Stimulated activated CD4-positive, alpha-beta T cell treated with anti-CD3 and anti-CD28 coated beads, TNF-alpha, amount 100 ng/mL, for 48 hours (primary cell): ENCODE measurements at places on chromosomes 7 and 10.

DNA sequence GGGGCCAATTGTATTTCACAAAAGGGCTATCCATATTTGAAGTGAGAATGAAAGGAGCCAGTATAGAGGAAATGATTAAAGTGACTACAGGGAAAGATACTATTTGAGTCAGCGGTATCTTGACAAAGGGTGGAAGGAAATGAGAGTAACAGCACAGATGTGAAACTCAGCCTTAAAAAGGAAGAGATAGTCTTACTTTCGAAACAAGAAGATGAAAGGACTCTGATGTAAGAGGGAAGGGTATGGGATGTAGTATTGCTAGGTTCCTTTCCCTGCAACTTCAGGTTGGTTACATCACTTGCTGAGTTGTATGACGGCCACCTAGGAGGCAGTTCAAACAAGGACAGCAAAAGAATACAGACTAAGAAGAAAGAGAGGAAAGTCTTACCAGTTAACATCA lies 13.7 kb downstream of the CISD1 start:
- no peak for DNase-seq

GRCh38 chr7:149495785-149496641 lies 1.6 kb downstream of the ZNF746 start:
- no peak for DNase-seq

DNA sequence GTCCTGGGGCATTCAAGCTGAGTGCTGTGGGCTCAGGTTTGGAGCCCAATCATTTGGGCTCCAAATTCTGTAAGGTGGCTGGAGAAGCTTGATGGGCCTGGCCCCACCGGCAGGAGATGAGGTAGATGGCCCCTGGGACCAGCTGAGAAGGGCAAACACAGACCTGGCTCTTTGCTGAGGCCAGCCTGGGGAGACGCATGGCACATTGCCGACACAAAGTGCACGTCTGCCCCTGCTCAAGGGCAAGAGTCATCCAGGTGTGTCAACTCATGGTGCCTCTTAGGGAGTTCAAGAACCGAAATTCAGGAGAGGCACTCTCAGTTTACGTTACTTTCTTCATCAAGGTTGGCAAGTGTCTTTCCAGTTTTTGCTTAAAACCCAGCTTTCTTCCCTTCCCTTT lies 227.5 kb downstream of the LRMDA start:
- DNase-seq, result no peak

- no peak for DNase-seq
Measured at GRCh38 chr7:157952050-157952667, 615.4 kb downstream of the DNAJB6 start.

- no peak for DNase-seq
Measured at GRCh38 chr10:21260066-21260465, 265.4 kb downstream of the SKIDA1 start.

- DNase-seq, result no peak
Measured at GRCh38 chr10:24114556-24114955, 94.4 kb upstream of the KIAA1217 start.

- DNase-seq, result no peak
Measured at GRCh38 chr10:5565205-5565545, 40.4 kb downstream of the CALML3 start.

GRCh38 chr10:124595143-124595883 lies 133.7 kb downstream of the LHPP start:
- DNase-seq, result no peak

DNA sequence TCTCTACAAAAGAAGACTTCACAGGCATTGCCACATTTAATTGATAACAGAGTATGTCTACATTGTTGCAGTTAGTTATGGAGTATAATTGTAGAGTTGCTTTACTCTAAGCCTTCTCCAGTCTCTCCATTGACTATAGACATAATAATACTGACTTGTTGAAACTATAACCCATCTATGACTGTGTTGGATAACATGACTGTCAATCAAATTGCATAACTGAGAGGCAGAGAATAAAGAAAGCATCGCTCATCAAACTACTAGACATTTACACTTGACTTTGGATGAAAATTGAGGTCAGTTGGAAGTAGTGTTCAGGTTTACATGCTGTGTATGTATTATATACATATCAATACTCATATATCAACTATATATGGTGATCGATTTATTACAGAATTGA lies 3.4 kb upstream of the ATXN7L1 start:
- no peak for DNase-seq

DNA sequence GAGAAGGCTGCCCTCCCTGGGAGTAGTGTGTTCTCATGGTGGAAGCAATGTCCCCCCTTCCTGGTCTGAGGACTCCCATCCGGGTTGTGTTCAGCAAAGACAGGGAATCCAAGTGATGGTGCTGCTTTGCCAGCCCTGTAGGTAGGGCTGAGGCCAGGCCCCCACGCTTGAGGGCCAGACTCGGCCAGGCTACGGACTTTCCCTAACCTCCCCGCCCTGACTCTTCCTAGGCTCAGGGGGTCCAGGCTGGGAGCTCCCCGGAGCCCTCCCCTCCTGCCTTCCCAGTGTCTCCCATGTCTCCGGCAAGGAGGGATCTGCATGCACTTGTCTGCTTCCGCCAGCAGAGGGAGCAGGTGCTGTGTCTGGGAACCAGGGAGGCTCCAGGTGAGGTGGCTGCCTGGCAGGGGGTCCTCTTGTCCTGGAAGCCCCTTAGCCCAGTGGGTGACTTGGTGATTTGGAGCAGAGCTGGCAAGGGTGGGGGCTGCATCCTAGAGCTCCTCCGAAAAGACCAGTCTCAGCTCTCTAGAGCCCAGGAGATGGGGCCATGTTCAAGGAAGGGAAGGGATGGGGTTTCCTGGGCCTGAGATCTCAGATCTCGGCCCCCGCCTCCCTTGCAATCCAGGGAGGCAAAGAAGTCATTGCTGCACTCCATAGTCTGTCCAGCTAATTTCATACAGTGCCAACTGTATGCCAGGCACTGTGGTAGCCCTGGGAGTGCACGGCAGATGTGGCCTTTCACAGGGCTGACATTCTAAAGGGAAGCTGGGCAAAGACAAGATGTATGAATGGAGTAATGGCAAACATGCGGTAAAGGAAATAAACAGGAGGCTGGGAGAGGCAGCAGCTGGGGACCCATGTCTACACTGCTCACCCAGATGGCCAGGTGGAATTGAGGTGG lies 20.3 kb upstream of the SFRP5 start:
- peak; percentile 58 for DNase-seq

GRCh38 chr7:36765605-36766004 lies 41.3 kb upstream of the AOAH start:
- DNase-seq, result no peak

DNA sequence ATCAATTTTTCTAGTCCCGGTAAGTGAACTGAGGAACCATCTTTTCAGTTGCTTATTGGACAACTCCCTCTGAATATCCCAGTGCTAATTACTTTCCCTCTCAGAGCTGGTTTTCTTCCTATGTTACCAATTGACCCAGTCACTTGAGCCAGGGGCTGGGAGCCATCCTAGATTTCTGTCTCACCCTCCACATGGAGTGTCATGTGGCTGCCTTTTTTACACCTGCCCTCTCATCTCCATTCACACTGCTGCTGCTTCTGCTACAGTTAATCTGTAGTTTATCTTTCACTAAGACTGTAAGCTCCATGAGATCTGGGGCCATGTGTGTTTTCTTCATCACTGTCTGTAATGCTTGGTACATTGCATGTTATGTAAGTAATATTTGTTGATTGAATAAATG lies 35.8 kb downstream of the VCL start:
- DNase-seq, result no peak

DNA sequence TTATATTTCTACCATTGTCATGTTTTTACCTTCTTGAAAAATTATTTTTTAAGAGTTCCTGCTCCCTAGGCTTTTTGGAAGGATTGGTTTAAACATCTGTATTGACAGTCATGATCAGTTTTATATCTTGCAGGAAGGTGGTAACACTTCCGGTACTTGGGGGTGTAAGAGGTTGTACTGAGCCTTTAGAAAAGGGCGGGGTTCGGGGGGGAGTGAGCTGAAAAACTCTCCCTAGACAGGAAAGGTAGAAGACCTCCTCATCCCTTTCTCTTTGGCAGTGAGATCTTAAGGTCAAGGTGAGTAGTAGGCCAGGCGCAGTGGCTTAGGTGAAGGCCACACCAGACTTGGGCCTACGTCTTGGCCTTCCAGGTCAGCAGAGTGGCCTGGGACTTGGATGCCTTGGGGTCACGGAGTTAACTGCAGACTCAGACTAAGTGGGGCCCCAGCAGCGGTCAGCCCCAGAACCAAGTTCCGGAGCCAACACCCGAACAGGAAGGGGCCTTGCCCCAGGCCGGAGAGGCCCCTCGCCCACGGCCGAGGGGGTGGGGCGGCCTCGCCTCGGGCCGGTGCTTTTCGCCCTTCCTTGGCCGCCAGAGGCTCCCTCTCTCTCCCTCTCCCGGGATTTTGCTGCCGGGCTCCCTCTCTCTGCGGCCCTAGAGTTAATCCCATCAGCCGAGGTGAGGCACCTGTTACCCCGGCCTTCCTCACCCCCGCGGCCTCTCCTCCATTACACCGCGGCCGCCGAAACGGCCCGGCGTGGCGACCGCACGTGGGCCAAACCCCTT lies at the start of gene PPP1R9A:
Gene PPP1R9A (plus strand): TSS at position 569 of the 785 bp plus-strand sequence. CDS start 2,520 bp downstream, outside the sequence.
- DNase-seq, result no peak

- no peak for DNase-seq
Measured at GRCh38 chr7:101901661-101902491, 84.5 kb downstream of the CUX1 start.

DNA sequence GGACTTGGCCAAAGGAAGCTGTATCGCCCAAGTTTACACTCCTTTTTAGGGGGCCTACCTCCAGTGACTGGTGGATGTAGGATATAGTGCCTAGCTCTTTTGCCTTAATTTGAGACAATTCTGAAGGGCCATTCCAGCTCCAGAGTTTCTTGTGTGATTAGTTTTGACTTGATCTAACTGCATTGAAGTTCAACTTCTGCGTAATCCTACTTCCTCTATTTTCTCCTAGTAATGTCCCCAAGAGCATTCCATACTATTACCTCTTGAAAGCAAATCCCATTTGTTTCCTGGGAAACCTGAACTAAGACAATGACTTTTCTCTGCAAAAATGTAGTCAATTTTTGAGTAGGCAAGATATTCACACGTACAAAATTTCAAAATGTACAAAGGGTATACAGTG lies 4.7 kb upstream of the H2AZ2 start:
- DNase-seq, result no peak

GRCh38 chr7:133510326-133511055 lies 257.6 kb downstream of the EXOC4 start:
- no peak for DNase-seq

GRCh38 chr7:151807846-151808245 lies 69.1 kb downstream of the PRKAG2 start:
- DNase-seq, result no peak

- DNase-seq, result no peak
Measured at GRCh38 chr7:152571068-152571467, 104.9 kb downstream of the XRCC2 start.

DNA sequence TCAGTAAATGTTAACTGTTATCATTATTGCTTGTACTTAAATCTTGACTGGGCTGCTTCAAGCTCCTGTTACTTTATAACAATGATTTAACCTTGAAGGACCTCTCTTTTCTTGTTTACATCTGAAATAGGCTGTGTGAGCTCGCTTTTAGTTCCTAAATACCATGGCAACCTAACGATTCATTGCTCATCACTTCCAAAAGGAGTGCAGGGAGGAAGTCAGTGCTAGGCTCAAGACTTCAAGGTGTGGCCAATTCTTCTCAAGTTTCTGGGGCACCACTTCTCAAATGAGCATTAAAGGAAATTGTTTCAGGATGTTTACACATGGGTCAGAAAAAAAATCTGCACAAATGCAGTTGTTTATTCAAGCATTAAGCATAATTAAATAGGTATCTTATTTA lies 284.2 kb downstream of the MTERF1 start:
- DNase-seq, result no peak

DNA sequence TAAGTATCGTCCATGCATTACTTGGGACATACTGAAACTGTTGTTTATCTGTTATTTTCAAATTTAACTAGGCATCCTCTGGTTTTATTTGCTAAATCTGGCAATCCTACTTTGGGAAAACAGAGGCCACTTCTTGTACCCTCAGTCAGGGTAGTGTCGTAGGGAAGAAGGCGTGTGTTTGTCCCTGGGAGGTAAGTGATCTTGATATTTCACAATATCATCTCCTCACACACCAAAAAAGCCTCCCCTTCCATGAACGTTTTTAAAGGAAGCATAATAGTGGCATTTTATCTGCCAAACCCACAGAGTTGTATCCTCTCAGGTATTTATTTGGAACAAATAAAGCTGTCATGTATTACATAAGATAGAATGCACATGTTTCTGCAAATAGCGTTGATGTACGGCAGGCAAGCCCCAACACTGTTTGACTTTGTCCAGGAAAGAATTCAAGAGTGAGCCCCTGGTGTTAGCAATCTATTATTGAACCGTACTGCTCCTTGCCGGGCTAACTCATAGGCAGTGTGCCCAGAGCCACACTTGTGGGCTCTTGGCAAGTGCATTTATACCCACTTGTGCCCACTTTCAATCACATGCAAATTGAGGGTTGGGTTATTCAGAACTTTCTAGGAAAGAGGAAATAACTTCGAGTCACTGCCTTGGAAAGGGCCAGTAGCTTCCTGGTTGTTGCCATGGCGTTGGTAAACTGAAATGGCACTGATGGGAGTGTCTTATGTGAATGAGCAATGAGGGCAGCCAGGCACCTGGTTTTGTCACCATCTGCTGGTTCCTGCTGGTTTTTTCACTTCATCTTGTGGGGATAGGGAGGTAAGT lies 266.0 kb downstream of the USP6NL start:
- DNase-seq, result no peak

DNA sequence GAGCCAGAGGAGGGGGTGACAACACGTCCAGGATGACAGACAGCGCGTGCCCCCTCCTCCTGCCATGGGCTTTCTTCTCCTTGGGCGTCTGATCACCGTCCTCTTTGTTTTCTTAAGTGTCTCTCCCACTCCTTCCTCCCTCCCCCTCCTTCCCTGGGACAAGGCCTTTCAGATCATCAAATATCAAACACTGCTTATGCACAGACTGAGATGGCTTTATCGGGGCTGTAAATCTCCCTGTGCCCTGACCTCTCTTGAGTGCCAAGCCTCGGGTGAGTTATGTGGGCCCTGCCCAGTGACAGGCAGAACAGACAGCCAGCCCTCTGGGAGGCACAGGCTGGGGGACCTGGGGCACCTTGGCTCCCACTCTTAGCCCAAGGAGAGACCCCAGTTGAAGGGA lies 116.4 kb downstream of the C10orf105 start:
- no peak for DNase-seq

- no peak for DNase-seq
Measured at GRCh38 chr10:43856299-43856698, 207.6 kb upstream of the ZNF32 start.

GRCh38 chr10:60031183-60031582 lies 124.8 kb upstream of the CCDC6 start:
- no peak for DNase-seq

GRCh38 chr10:83680470-83680891 lies 458.8 kb upstream of the GHITM start:
- peak; percentile 1 for DNase-seq

DNA sequence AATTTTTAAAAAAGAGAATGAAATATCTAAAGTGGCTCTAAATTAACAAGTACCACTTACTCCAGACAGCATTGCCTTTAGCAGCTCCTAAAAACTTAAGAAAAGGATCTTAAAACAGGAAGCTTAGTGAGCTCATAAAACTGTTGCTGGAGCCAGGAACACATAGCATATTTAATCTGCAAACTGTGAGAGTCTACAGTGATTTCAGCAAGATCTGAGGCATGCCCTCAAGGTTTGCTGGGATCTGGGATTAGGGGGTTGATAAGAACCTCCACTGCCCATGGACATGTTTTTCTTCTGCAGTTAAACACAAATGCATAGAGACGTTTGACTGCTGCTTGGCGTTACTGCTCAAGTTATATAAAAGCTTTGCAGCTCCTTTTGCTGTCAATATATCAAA lies 3.8 kb downstream of the GLI3 start:
- no peak for DNase-seq

- DNase-seq, result no peak
Measured at GRCh38 chr7:26648554-26648953, 215.8 kb downstream of the SKAP2 start.

- DNase-seq, result no peak
Measured at GRCh38 chr10:103470761-103471653, 8.0 kb downstream of the CALHM3 start.
